A549 treated with DMSO at 1 μM for 4 hours (cell line): ENCODE measurements at places on chromosomes 13 and 19. TPM values are rescaled to one million over a fixed set of nuclear protein-coding genes. Genes with fewer than 3 reads are reported as not detected.

ZNF681 gene
- total RNA-seq, result 0.02 to 0.13 TPM in 2 of 5 replicates, not detected in the others

TRPC4 gene
- total RNA-seq, result 0.05 to 0.15 TPM (median 0.07 TPM) in 5 replicates

PTPRS gene
- total RNA-seq, result 21.5 to 37.9 TPM (median 28.5 TPM) in 5 replicates

ADAMTSL5 gene
- 2.7 to 4.2 TPM (median 3.4 TPM) in 5 replicates for total RNA-seq

NLRP5 gene
- not detected in 5 replicates for total RNA-seq

PRRG2 gene
- 0.54 to 1.2 TPM (median 0.87 TPM) in 5 replicates for total RNA-seq

GSX1 gene
- not detected in 5 replicates for total RNA-seq

CPT1C gene
- total RNA-seq, result 11.6 to 14.6 TPM (median 13.4 TPM) in 5 replicates

PRODH2 gene
- 0.27 to 0.66 TPM (median 0.41 TPM) in 4 of 5 replicates, not detected in the other for total RNA-seq

FXYD7 gene
- 0.13 to 0.34 TPM (median 0.31 TPM) in 3 of 5 replicates, not detected in the others for total RNA-seq

ZNF534 gene
- not detected in 5 replicates for total RNA-seq
